Hepatocyte (in vitro differentiated cells): ENCODE measurements at places on chromosomes 1 and 21.
A peak's percentile ranks its signal among the peaks of the same experiment; 100 is the strongest.

DNA sequence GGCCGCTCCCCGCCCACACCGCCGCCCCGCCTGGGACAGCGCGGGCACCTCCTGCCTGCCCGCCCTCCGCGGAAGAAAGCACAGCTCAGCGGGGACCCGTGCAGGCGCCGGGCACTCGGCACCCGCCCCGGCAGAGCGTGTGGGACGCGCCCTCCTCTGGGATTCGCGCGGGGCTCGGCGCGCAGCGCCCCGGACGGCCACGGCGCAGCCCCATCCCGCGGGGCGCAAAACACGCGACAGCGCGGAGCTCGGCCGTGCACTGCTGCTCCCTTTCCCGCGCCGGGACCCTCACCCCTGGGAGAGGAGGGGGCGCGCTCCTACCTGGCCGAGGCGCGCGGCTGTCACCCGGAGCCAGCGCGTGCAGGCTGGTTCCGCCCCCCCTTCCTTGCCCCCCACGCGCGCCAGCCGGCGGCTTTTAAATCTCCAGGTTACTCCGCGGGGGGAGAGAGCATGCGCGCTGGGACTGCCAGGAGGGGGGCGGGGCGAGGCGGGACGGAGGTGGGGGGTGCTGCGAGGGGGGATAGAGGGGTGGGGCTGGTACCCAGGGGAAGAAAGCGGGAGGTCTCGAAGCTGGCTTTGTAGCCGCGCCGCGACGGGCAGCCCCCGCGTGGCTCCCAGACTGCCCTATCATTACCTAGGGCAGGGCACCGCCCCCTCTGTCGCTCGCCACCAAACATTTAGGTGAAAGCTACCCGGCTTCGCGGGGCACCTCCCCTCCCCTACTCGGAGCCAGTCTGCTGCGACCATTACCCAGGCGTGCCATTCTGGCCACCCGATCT lies at the start of gene SLC45A3:
SLC45A3 (minus strand) TSS at position 437 of the 779 bp plus-strand sequence. CDS start 15,853 bp downstream, outside the sequence.
- peak; percentile 57 for DNase-seq

GRCh38 chr1:242185731-242186130 lies 186.8 kb upstream of the MAP1LC3C start:
- no peak for DNase-seq

DNA sequence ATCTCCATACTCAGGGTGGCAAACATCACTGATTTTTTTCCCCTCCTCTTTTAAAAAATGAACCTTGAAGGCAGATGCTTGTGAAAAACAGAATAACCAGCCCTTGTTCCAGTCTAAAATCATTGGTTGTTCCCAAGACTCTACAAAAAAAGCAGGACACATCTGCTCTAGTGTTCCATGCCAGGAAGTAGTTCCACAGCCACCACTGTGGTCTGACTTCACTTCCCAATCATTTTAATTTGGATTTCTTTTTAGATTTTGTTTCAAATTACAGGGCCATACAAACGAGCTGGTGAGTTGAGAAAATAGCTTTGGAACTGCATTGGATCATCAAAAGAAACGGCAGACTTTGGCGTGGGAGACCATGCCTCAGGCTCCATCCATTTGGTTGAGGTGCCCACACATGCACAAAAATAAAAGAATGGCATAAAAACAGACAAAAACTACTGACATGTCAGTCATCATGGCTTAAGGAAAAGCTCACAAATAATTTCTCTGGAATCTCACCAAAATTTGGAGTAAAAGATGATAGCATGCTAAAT lies 210.0 kb downstream of the GABPA start:
- no peak for DNase-seq

GRCh38 chr1:8567146-8567545 lies 249.2 kb downstream of the SLC45A1 start:
- DNase-seq = no peak

- no peak for DNase-seq
Observed at GRCh38 chr1:8406011-8406410, 88.1 kb downstream of the SLC45A1 start.
